Adrenal gland (tissue), 19 donors: ENCODE measurements at places on chromosomes 16 and 17. TPM values are rescaled to one million over a fixed set of nuclear protein-coding genes. Genes with fewer than 3 reads are reported as not detected.

- H3K27me3 ChIP-seq: no peaks in the 10 kb centered on the region
- no peak for DNase-seq
- H3K4me3 ChIP-seq: no peak overlapping the region
- H3K27ac ChIP-seq: no peak overlapping the region
These were observed 71.9 kb upstream of the GSE1 start for GRCh38 chr16:85541181-85541580.

GRCh38 chr17:60077672-60078519 lies 825 bp downstream of the HEATR6 start:
- H3K36me3 ChIP-seq: peaks cover 35% of the 10 kb centered on the region
- no peak for DNase-seq
- H3K27me3 ChIP-seq: no peaks in the 10 kb centered on the region
- H3K4me1 ChIP-seq: peaks cover 6% of the 10 kb centered on the region
- peak overlapping the region; percentile 73 for H3K27ac ChIP-seq

GRCh38 chr17:49439673-49440571 lies 25.2 kb upstream of the PHB1 start:
- H3K4me1 ChIP-seq: no peaks in the 10 kb centered on the region
- H3K4me3 ChIP-seq: no peak overlapping the region
- H3K36me3 ChIP-seq: no peaks in the 10 kb centered on the region
- H3K27ac ChIP-seq: no peak overlapping the region
- H3K27me3 ChIP-seq: peaks cover 14% of the 10 kb centered on the region

DNA sequence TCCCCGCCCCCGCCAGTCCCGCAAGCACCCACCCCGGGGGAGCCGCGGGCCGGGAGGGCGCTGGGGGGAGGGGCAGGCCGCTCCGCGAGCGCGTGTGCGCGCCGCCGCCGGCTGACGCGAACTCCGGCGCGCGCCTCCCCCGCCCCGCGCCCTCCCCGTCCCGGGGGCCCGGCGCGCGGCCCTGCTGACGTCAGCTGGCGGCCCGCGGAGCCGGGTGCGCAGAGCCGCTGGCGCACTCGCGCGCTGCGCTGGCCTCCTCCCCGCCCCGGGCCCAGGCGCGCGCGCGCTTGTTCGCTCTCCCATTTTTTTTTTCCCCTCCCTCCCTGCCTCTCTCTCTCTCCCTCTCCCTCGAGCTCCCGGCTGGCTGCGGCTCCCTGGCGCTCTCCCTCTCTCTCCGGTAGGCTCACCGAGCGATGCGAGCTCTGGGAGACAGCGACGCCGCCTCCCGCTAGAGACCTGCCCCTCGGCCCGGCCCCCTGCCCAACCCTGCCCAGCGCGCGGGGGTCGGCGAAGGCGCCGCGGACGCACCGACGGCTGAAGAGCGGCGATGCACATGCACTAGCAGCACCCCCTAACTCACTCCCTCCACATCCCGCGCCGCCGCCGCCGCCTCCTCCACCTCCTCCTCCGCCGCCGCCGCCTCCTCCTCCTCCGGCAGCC lies at the start of gene GNAO1:
Gene GNAO1, plus strand, starts transcription at position 334 of the 660 bp plus-strand sequence. CDS start 747 bp downstream, outside the sequence.
- no peaks in the 10 kb centered on the region for H3K36me3 ChIP-seq
- H3K4me3 ChIP-seq: no peak within 1 kb of the TSS
- peaks cover 27% of the 10 kb centered on the region for H3K27me3 ChIP-seq
- peaks cover 7% of the 10 kb centered on the region for H3K4me1 ChIP-seq
- peak; percentile 45 for DNase-seq

GRCh38 chr17:65756760-65757159 lies 195.3 kb upstream of the AXIN2 start:
- H3K27me3 ChIP-seq: no peaks in the 10 kb centered on the region
- H3K36me3 ChIP-seq: no peaks in the 10 kb centered on the region

DNA sequence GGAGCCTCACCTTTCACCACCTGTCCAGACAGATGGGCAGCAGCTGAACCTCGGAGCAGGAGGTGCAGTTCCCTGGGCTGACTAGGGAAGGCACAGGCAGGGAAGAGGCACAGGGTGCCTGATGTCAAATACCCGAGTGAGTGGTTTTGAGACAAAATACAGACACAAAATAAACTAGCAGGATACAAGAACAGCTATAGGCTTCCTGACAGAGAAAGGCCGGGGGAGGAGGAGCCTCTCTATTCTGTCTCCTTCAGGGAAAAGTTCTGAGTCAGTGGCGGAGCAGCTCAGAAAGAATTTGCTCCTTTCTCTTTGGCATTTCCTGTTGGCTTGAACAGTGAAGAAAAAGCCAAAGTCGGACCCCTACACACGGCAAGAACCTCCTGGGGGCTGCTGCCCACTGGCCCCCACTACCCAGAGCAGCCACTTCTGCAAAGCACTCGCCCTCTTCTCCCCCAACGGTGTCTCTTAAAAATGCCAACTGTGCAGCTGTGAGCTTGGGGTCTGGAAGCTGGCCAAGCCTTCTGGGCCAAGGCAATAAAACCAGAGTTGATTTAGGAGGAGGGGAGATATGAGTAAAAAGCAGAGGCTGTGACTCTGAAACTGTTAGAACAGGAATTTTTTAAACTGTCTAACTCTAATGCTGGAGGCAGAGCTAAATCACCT lies 14.4 kb upstream of the FAAP100 start:
- no peaks in the 10 kb centered on the region for H3K36me3 ChIP-seq
- peaks cover 24% of the 10 kb centered on the region for H3K4me1 ChIP-seq
- peak overlapping the region; percentile 78 for H3K27ac ChIP-seq
- no peak overlapping the region for H3K4me3 ChIP-seq
- H3K27me3 ChIP-seq: no peaks in the 10 kb centered on the region

- H3K4me3 ChIP-seq: peak overlapping the region; percentile 76
- DNase-seq: no peak
- peak overlapping the region; percentile 84 for H3K27ac ChIP-seq
- no peaks in the 10 kb centered on the region for H3K36me3 ChIP-seq
- peaks cover 9% of the 10 kb centered on the region for H3K4me1 ChIP-seq
These were observed 546 bp upstream of the PSMD7 start for GRCh38 chr16:74296104-74296431.

DNA sequence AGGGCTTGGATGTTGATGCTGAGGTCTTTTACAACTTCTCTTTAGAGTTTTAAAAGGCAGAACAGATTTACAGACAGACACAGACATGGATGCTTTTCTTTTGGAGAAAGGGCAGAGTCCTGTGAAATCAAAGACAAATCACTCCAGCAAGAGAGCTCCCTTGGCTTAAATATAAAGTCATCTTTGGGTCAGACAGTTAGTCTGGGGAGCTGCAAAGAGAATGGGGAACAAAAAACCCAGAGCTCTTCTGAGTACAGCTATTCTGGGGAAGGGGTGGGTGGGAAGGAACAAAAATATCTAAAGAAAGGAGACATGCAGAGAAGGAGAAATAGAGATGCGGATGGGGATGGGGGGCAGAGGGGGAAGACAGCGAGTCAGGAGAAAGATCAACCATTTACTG lies 266.6 kb downstream of the XYLT1 start:
- no peaks in the 10 kb centered on the region for H3K27me3 ChIP-seq
- DNase-seq: no peak
- peaks cover 17% of the 10 kb centered on the region for H3K4me1 ChIP-seq
- no peak overlapping the region for H3K4me3 ChIP-seq

GRCh38 chr16:53768167-53768566 lies 64.2 kb downstream of the FTO start:
- H3K4me3 ChIP-seq: no peak overlapping the region
- H3K36me3 ChIP-seq: no peaks in the 10 kb centered on the region
- DNase-seq: no peak

GRCh38 chr17:33992113-33992512 lies 263.0 kb upstream of the CCL2 start:
- no peak for DNase-seq
- no peak overlapping the region for H3K27ac ChIP-seq
- no peaks in the 10 kb centered on the region for H3K27me3 ChIP-seq
- H3K4me3 ChIP-seq: no peak overlapping the region
- H3K36me3 ChIP-seq: no peaks in the 10 kb centered on the region

GRCh38 chr17:74711058-74711824 lies 1.5 kb downstream of the CD300LF start:
- no peaks in the 10 kb centered on the region for H3K36me3 ChIP-seq
- no peak overlapping the region for H3K4me3 ChIP-seq
- no peak overlapping the region for H3K27ac ChIP-seq
- no peaks in the 10 kb centered on the region for H3K27me3 ChIP-seq

DNA sequence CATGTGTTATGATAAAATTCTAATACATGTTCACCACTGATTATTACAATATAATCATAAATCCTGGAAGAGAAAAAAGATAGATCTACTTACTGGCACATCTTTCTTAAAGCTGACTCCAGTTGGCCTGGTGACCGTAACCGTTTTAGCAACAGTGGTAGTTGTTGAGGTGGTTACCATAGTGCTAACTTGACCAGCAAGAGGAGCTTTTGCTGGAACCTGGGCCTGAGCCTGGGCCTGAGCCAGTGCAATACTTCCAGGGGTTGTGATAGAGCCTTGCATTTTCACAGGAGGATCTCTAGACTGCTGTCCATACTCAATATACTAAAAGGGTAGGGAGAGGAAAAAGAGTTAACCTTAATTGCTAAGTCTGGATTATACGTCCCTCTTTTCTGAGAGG lies 36.2 kb downstream of the SETD6 start:
- no peak overlapping the region for H3K4me3 ChIP-seq
- peaks cover 98% of the 10 kb centered on the region for H3K36me3 ChIP-seq
- no peaks in the 10 kb centered on the region for H3K4me1 ChIP-seq
- DNase-seq: no peak

DNA sequence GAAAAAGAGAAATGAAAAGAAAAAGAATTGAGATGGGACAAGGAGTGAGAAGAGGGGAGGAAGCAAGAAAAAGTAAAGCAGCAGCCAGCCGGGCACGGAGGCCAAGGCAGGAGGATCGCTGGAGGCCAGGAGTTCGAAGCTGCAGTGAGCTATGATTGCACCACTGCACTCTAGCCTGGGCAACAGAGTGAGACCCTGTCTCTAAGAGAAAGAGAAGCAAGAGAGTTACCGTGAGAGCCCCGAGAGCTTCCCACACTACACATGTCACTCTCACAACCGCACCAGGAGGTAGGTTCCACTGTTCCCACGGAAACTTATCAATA lies 18.8 kb upstream of the LITAF start:
- H3K4me3 ChIP-seq: no peak overlapping the region
- H3K36me3 ChIP-seq: no peaks in the 10 kb centered on the region
- peaks cover 4% of the 10 kb centered on the region for H3K27me3 ChIP-seq

- no peak overlapping the region for H3K27ac ChIP-seq
- H3K4me3 ChIP-seq: no peak overlapping the region
- no peak for DNase-seq
These were observed 314.2 kb upstream of the CCL2 start for GRCh38 chr17:33940769-33941370.

- no peaks in the 10 kb centered on the region for H3K36me3 ChIP-seq
- DNase-seq: no peak
- no peaks in the 10 kb centered on the region for H3K27me3 ChIP-seq
- no peak overlapping the region for H3K27ac ChIP-seq
- peaks cover 12% of the 10 kb centered on the region for H3K4me1 ChIP-seq
- H3K4me3 ChIP-seq: no peak overlapping the region
These were observed 75.5 kb downstream of the GPRC5B start for GRCh38 chr16:19809121-19809635.

DNA sequence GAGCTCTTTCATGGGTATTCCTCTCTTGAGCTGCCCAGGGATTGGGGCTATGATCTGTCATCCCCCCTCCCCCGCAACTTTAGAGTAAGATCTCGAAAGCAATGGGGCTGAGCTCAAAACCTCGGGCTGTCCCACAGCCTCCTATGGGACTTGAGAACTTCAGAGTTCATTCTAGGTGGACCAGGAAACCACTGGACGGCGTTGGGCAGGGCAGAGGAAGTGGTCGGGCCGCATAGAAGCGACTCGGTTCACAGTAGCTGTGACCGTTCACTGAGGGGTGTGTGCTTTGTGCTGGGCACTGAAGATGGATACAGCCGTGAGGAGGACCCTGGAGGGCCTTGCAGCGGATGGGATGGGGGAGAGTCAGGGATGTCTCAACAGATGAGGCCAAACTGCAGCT lies 292.0 kb downstream of the CPPED1 start:
- H3K4me1 ChIP-seq: no peaks in the 10 kb centered on the region
- no peaks in the 10 kb centered on the region for H3K36me3 ChIP-seq
- no peak for DNase-seq
- no peak overlapping the region for H3K27ac ChIP-seq

DNA sequence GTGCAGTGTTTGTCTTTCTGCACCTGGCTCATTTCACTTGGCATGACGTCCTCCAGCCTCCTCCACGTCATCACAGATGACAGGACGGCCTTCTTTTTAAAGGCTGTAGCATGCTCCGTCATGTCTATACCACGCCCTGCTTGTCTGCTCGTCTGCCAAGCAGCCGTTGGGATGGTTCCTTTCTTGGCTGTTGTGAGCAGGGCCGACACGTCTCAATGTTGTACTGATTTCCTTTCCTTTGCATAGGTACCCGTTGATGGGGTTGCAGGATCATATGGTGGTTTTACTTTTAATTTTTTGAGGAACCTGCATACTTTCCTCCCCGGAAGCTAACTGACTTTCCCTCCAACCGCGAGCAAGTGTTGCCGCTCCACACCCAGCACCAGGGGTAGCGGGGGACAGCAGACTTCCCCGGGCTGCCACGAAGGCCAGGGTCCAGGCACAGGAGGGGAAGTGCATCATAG lies 212.2 kb upstream of the ZNF469 start:
- H3K27me3 ChIP-seq: no peaks in the 10 kb centered on the region
- H3K36me3 ChIP-seq: no peaks in the 10 kb centered on the region
- no peaks in the 10 kb centered on the region for H3K4me1 ChIP-seq
- no peak overlapping the region for H3K4me3 ChIP-seq
- DNase-seq: peak; percentile 39

DNA sequence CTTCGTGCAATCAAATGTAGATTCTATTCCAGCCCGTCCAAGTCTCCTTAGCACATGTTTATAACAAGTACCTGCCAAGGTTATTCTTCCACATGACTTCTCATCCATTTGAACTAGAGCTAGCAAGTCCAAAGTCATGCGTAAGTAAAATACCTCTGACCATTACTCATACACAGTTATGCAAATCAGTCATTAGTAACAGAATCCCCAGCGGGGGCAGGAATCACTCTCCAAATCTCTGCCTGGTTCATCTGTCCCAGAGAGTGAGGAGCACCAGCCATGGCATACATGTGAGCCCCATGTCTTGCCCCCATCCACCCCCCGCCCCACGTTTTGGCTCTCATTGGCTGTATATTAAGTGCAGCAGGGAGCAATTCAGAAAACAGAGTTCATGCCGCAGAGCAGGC lies 27.7 kb downstream of the SRL start:
- H3K27ac ChIP-seq: peak overlapping the region; percentile 77
- H3K36me3 ChIP-seq: no peaks in the 10 kb centered on the region

DNA sequence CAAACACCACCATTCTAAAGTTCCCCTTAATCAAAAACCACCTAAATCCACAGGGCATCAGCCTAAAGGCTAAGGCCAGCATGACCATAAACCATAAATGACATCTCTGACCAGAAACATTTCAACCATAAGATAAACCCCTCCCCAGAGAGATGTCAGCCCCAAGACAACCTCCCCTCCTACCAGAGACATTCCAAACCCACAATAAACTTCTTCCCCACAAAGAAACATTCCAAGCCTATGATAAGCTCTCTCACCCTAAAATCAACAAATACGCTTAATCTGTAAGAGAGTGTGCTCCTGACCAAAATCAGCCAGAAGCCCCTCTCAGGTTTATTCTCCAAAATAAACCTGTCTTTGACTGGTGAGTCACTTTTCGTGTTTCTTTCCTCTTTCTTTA lies 54.8 kb downstream of the SLFN5 start:
- no peaks in the 10 kb centered on the region for H3K27me3 ChIP-seq
- H3K4me1 ChIP-seq: no peaks in the 10 kb centered on the region
- DNase-seq: no peak
- no peak overlapping the region for H3K4me3 ChIP-seq

CACNA1G gene
- total RNA-seq: 0.72 TPM

TP53TG3 gene
- 0.53 TPM for total RNA-seq

CLEC10A gene
- 7.0 TPM for total RNA-seq

OR4D1 gene
- total RNA-seq: not detected

MYL11 gene
- not detected for total RNA-seq

SLFN14 gene
- not detected for total RNA-seq

KRTAP4-6 gene
- not detected for total RNA-seq

OTOA gene
- total RNA-seq: not detected

ZNF469 gene
- total RNA-seq: 0.22 TPM

ITGB3 gene
- total RNA-seq: 1.9 TPM

PCGF2 gene
- 14.7 TPM for total RNA-seq
